ENCODE measurements at places on chromosomes 16 and 17. TPM values are rescaled to one million over a fixed set of nuclear protein-coding genes. Genes with fewer than 3 reads are reported as not detected.

The IL21R gene
- total RNA-seq: 0.29 TPM

The CA4 gene
- not detected for total RNA-seq

The MYH13 gene
- total RNA-seq: not detected

The CCL14 gene
- not detected for total RNA-seq

The NEUROD2 gene
- not detected for total RNA-seq

The CES1 gene
- total RNA-seq: not detected

The SEPTIN12 gene
- not detected for total RNA-seq

The OTOP2 gene
- total RNA-seq: not detected

The FOXJ1 gene
- total RNA-seq: 2.6 TPM

The RNF157 gene
- total RNA-seq: 10.0 TPM

The ACSM2B gene
- not detected for total RNA-seq

The VPS25 gene
- 136 TPM for total RNA-seq

The ASB16 gene
- total RNA-seq: not detected

The FA2H gene
- 11.5 TPM for total RNA-seq

The CD300LD gene
- not detected for total RNA-seq

The STARD3 gene
- 40.7 TPM for total RNA-seq

The SMIM36 gene
- not detected for total RNA-seq

The ZG16B gene
- total RNA-seq: 2.1 TPM

The MAPT gene
- 0.06 TPM for total RNA-seq

The ARL5C gene
- not detected for total RNA-seq

The PLK1 gene
- total RNA-seq: 92.5 TPM

The OR1F1 gene
- 0.52 TPM for total RNA-seq

The TBC1D26 gene
- total RNA-seq: not detected

The PERCC1 gene
- total RNA-seq: not detected

The MYO15A gene
- total RNA-seq: 0.17 TPM

The OMG gene
- total RNA-seq: not detected

The TLCD3B gene
- not detected for total RNA-seq

The NSF gene
- total RNA-seq: 32.8 TPM

The PRAC1 gene
- not detected for total RNA-seq

The WFIKKN1 gene
- 0.07 TPM for total RNA-seq

The SYNGR3 gene
- total RNA-seq: 8.5 TPM

The PRR29 gene
- 0.14 TPM for total RNA-seq

The GPR139 gene
- not detected for total RNA-seq

The KCNJ18 gene
- not detected for total RNA-seq

Data from epithelial cell of proximal tubule (primary cell).